Left forelimb (tissue), 1 donor: ENCODE measurements at places on chromosomes 12 and 14.

- peak; percentile 67 for DNase-seq
Measured at GRCh38 chr12:52258335-52258901, 16.0 kb upstream of the KRT86 start.

- no peak for DNase-seq
Measured at GRCh38 chr12:12333407-12334366, 16.4 kb downstream of the MANSC1 start.

- DNase-seq: no peak
Measured at GRCh38 chr14:92544051-92544720, 30.6 kb downstream of the RIN3 start.

DNA sequence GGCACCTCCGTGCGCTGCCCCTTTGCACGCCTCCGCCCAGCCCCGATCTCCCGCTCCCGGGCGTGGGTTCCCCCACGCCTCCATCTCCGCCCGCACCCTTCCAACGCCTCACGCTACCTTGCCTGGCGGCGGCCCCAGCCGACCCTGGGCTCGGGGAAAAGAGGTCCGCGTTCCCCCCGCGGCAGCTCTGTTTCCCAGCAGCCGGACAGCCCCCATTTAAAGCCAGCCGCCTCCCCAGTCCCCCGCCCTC, at the start of gene PRIMA1:
TSS of gene PRIMA1 (minus strand) at position 193 of the 250 bp plus-strand sequence. CDS start 767 bp downstream, outside the sequence.
- DNase-seq: no peak

GRCh38 chr14:56127156-56127555, 8.9 kb downstream of the PELI2 start:
- DNase-seq: no peak

- DNase-seq: no peak
Measured at GRCh38 chr12:41293011-41293410, 104.9 kb downstream of the PDZRN4 start.

DNA sequence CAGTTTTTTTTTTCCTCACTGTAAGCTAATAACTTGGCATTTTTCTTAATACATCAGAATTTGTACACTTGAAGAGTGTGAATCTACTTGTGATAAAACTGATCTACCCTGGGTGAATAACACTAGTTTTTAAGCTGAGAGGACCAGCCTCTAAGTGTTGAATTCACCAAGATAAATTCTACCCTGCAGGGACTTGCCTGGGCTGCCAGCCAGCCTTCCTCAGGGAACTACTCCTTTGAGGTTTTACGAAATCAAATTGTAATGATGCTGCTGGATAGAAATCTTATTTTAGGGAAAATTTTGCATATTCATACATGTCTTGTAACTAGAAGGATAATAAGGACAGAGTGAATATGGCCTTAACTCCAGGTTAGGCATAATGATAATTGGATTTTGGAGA, 1.9 kb downstream of the MED21 start:
- no peak for DNase-seq

GRCh38 chr14:55846826-55847446, 266.9 kb downstream of the KTN1 start:
- DNase-seq: no peak

- DNase-seq: no peak
Measured at GRCh38 chr12:122137229-122137628, 36.8 kb downstream of the IL31 start.

GRCh38 chr12:87369161-87369560, 660.0 kb downstream of the C12orf50 start:
- DNase-seq: no peak

DNA sequence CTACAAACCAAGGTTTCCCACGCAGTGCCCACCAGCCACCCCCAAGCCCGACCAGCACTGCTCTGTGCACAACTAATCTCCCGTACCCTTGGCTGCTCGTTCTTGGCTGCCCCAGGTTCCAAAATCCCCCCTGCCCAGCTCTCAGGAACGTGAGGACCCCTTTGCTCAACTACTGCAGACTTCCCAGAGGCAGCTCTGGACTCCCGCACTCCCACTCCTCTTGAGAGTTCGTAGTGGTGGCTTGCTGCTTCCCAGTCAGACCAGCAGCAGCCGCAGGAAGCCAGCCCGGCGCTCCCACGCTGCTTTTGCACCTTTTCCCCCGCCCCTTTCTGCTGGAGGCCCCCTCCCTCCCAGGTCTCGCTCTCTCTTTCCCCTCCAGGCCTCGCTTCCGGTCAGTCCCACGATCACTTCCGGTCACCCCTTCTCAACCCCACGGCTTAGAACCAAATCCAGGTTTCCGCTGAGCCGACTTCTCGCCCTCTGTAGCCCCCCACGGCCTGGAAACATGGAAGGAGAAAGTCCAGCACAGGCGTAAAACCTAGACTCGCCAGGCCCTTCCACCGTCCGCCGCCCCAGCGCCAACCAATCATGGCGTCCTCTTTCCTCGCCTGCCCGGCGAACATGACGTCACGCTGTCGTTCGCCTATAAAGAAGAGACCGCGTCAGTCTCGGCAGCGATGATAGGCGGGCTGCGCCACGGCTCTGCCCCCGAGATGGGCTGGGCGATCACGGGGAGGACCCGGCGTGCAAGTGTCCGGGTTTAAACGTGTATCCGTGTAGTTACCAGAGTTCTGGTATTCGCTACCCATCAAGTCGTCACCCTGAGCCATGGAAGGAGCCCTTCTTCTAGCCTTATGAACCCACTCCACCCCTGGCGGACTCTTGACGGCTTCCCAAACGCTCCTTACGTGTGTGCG, at the start of gene TFCP2:
TSS of gene TFCP2 (minus strand) at position 621 of the 917 bp plus-strand sequence. CDS start 713 bp downstream, outside the sequence.
- DNase-seq: peak; percentile 97

- DNase-seq: no peak
Measured at GRCh38 chr12:122571821-122572220, 44.8 kb downstream of the KNTC1 start.

DNA sequence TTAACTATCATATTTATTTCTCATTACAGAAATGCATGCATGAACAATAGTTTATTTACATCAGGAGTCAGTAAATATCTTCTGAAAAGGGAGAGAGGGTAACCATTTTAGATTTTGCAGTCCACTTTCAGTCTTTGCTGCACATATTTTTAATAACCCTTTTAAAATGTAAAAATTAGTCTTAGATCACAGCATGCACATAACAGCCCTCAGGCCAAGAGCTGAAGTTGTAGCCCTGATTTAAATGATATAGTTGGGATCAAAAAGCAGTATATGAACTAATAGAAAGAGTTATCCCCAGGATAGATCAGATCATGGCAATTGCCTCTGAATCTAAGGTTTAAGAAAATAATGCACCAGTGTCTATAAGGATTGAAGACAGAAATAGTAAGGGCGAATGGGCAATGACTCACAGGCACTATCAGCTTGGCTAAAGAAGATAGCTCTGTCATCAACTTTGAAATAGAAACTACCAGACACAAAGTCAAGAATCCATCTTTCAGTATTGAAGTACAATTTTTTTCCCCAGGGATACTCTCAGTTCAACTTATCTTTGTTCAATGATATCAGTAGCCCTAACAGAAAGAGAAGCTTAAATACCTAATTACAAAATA, 13.1 kb upstream of the CLEC7A start:
- DNase-seq: no peak

GRCh38 chr12:50261654-50262053, 21.7 kb downstream of the LIMA1 start:
- DNase-seq: no peak

DNA sequence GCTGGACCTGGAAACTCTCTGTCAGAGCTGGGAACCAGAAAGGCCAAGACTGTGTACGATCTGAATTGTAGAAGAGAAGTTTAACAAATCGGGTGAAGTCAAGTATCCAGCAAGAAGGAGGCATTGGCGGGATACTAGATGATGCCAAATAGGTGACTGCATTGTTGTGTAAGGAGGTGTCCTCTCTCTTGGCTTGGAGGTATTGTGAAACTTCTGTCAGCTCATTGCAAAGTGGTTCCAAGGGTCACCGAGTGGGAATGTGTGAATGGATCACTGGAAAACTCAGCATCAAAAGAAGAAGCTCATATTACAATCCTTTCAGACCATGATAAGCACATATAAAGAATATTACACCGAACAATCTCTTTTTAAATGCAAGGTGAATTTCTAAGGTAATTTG, 11.7 kb downstream of the NAV3 start:
- DNase-seq: no peak
